ENCODE measurements at places on chromosomes 3 and 15.
A peak's percentile ranks its signal among the peaks of the same experiment; 100 is the strongest.

- DNase-seq, result no peak
Observed at GRCh38 chr3:141355242-141355641, 13.1 kb upstream of the ZBTB38 start.

DNA sequence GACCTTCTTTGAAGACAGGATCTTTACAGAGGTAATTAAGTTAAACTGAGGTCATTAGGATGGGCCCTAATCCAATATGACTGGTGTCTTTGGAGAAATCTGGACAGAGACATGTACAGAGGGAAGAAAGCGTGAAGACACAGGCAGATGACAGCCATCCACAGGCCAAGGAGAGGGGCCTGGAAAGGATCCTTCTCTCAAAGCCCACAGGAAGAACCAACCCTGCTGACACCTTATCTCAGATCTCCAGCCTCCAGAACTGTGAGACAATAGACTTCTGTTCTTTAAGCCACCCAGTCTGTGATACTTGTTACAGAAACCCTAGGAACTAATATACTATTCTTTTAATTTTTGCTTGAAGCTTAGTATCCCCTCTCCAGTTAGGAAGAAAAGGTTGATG is 74.2 kb downstream of the WDR76 start:
- no peak for DNase-seq

DNA sequence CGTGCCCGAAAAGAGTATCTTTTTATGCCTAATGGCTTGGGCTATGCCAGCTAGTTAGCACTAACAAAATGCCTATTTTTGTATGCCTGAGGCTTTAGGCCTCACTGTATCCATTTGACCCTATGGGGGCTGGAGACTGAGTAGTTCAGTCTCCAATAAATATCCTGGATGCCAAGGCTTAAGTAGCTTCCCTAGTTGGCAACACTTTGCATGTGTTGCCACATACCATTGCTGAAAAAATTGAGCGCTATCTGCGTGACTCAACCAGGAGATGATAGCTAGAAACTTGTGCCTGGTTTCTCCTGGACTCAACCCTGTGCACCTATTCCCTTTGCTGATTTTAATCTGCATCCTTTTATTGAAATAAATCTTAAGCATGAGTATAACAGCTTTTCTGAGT is 58.4 kb upstream of the ATP2C1 start:
- DNase-seq, result no peak

- no peak for DNase-seq
Observed at GRCh38 chr3:112530573-112530972, 31.2 kb downstream of the ATG3 start.

GRCh38 chr15:40567111-40567510 is 2.0 kb upstream of the RPUSD2 start:
- DNase-seq, result no peak

DNA sequence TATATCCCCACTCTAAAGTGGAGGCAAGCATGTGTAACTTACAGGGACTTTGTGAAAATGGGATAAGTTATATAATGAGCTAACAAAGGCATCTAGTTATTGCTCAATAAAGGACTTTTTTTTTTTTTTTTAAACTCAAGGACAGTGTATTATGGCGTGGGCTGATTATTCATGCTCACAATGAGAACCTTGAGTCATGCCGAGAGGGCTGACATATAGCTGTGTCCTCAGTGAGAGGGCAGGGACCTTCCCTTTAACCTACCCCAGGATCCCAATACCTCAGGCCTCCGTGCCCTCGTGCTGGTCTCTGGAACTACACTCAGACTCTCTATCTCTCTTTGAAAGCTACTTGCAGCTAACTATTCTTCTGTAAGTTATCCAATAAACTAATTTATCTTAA is 319.9 kb upstream of the ICE2 start:
- DNase-seq, result peak; percentile 41

GRCh38 chr15:64460724-64461720 is 644 bp downstream of the ZNF609 start:
- DNase-seq, result peak; percentile 8

- no peak for DNase-seq
Observed at GRCh38 chr3:150247441-150247840, 160.7 kb upstream of the TSC22D2 start.

DNA sequence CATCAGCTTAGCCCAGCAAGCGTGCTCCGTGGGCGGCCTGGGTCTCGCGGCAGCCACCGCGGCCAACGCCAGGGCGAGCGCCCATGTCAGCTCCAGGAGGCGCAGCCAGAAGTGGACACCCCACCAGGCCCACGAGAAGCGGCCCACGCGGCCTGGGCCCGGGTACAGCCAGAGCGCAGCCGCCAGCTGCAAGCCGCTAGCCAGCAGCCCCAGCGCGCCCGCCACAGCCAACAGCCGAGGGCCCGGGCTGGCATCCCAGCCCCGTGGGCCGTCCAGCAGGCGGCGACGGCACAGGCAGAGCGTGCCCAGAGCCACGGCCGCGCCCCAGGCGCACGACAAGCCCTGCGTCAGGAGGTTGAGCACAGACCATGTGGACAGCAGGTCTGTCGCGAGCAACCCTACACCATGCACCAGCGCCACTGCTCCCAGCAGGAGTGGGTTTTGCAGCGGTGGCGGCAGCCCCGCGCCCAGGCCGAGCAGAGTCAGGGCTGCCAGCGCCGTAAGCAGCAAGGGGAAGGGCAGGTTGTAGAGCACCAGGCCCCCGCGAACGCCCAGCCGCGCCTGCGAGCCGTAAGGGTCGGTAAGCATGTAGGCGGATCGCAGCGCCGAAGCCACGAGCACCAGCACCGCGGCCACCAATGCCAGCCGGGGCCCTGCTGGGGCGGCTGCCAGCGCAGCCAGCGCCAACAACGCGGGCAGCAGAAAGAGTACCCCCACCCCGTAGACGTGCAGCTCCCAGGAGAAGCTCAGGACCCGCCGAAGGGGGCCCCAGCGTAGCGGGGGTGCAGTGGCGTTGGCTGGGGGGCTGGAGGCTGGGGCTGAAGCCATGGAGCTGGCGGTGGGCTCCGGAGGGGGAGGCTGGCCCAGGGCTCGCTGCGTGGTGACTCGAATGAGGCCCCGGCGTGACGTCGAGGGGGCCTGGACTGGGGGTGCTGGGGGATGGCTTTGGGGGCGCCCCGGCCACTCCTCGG is 4.9 kb downstream of the PRRT3 start:
- no peak for DNase-seq

GRCh38 chr3:643376-643775 is 446.8 kb downstream of the CHL1 start:
- DNase-seq, result no peak
